ENCODE measurements at places on chromosomes 16 and 17. TPM values are rescaled to one million over a fixed set of nuclear protein-coding genes. Genes with fewer than 3 reads are reported as not detected.

Gene ADAP2
- 13.2 TPM for total RNA-seq

Gene ZFHX3
- total RNA-seq, result 7.6 TPM

Gene KRTAP4-1
- not detected for total RNA-seq

Gene MEOX1
- total RNA-seq, result not detected

Gene SLC5A11
- 1.6 TPM for total RNA-seq

Gene SOX15
- total RNA-seq, result not detected

Gene NTN1
- 3.5 TPM for total RNA-seq

Gene CBX2
- 0.97 TPM for total RNA-seq

Gene CCL4
- 2.5 TPM for total RNA-seq

Gene GPR179
- 0.22 TPM for total RNA-seq

Data from right lobe of liver (tissue), 6 donors.